ENCODE measurements at places on chromosomes 1 and 21. TPM values are rescaled to one million over a fixed set of nuclear protein-coding genes. Genes with fewer than 3 reads are reported as not detected.

Gene UQCRHL
- total RNA-seq = 2.0 TPM

Gene ETV3L
- total RNA-seq = not detected

Gene DDAH1
- total RNA-seq = 73.3 TPM

Gene KIAA1614
- total RNA-seq = 3.9 TPM

Gene TSPAN2
- not detected for total RNA-seq

Gene GLRX2
- 8.3 TPM for total RNA-seq

Gene ANKRD45
- 0.29 TPM for total RNA-seq

Gene S100A3
- 2.4 TPM for total RNA-seq

Gene MPL
- total RNA-seq = 0.86 TPM

Gene KCNK1
- 0.22 TPM for total RNA-seq

Gene AK2
- 143 TPM for total RNA-seq

Gene UBE2U
- 0.29 TPM for total RNA-seq

Gene SLC5A9
- not detected for total RNA-seq

Gene OR2AK2
- total RNA-seq = not detected

Gene C1orf141
- total RNA-seq = not detected

Gene KCNE2
- 0.14 TPM for total RNA-seq

Gene AIM2
- 0.43 TPM for total RNA-seq

Gene LINGO4
- total RNA-seq = not detected

Gene CLCNKA
- total RNA-seq = 0.22 TPM

Gene MAP3K7CL
- total RNA-seq = 26.6 TPM

Gene HSPB7
- 3.7 TPM for total RNA-seq

Gene KIF21B
- 0.29 TPM for total RNA-seq

Gene ARHGEF19
- 8.2 TPM for total RNA-seq

Gene RBM11
- total RNA-seq = not detected

Gene ITLN2
- total RNA-seq = not detected

Gene SPATA46
- total RNA-seq = not detected

Gene LAMB3
- total RNA-seq = 4.6 TPM

Gene TRIM62
- total RNA-seq = 6.3 TPM

Gene FCMR
- 4.3 TPM for total RNA-seq

Gene MYOM3
- 0.14 TPM for total RNA-seq

Gene KPRP
- total RNA-seq = not detected

Gene PCAT6
- total RNA-seq = 0.86 TPM

Gene CYB561D1
- 6.7 TPM for total RNA-seq

Gene DEGS1
- total RNA-seq = 152 TPM

Gene NBPF6
- 1.1 TPM for total RNA-seq

Gene PLA2G5
- not detected for total RNA-seq

Gene PRAMEF13
- not detected for total RNA-seq

Gene SLC45A3
- total RNA-seq = 11.9 TPM

Gene SPOCD1
- total RNA-seq = 148 TPM

Gene TNFRSF9
- 3.1 TPM for total RNA-seq

Gene DMRTA2
- total RNA-seq = 0.14 TPM

Gene OR2T35
- total RNA-seq = not detected

Gene MYOG
- total RNA-seq = not detected

Gene AIRE
- not detected for total RNA-seq

Gene NR1I3
- not detected for total RNA-seq

Gene PRAMEF27
- not detected for total RNA-seq

Gene EXOC8
- 25.6 TPM for total RNA-seq

Gene TRIM45
- 0.88 TPM for total RNA-seq

Gene AMY1B
- not detected for total RNA-seq

Gene RGS8
- total RNA-seq = not detected

Gene NUDT4B
- 40.9 TPM for total RNA-seq
